Head of caudate nucleus (tissue), 42 donors: ENCODE measurements at places on chromosomes 2 and 18.

GRCh38 chr2:12071318-12071717 is 324.9 kb downstream of the LPIN1 start:
- no peak for DNase-seq

GRCh38 chr2:220455351-220455990 is 828.0 kb downstream of the SLC4A3 start:
- DNase-seq: no peak

DNA sequence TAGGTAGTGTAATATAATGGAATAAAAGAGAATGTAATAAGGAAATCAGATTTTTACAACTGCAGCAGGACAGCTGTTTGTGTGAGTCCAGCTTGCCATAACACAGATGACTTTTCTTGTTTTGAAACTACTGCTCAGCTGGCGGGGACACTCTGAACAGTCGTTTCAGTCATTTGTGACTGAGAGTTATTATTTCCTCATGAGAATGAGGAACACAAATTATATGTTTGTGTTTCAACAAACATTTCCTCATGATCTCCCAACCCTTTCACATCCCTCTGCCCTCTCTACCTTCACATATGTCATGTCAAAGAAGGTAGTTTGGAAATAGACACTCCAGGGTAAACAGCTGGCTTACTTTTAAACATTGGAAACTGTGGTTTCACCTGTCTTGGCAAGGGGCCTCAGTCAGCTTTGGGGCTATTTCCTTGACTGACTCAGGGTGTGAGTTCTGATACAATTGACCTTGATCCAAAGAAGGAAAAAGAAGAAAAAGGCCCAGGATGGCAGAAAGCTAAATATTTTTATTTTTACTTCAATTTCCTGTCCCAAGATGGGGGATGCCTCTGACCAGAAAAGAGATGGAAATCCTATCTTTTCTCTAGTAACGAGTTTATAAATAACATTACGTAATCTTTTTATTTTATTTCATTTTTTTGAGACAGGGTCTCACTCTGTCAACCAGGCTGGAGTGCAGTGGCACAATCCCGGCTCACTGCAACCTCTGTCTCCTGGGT is 593 bp downstream of the SP140L start:
- no peak for DNase-seq

DNA sequence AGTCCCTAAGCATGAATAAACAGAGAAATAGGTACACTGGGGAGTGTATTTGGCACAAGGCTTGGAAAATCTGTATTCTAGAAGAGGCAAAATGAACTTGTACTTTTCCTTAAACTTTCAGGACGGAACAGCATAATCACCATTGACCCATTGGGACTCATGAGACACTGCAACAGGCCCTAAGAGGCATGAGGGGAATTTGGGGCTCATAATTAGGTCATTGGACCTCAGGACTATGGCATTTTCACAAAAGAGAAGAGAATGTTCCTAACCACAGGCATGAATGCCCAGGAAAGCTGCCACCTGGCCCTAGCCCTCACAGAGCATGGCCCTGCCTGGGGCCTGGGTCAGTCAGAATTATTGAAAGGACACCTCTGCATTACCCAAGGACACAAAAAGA is 67.9 kb upstream of the PIK3C3 start:
- no peak for DNase-seq

DNA sequence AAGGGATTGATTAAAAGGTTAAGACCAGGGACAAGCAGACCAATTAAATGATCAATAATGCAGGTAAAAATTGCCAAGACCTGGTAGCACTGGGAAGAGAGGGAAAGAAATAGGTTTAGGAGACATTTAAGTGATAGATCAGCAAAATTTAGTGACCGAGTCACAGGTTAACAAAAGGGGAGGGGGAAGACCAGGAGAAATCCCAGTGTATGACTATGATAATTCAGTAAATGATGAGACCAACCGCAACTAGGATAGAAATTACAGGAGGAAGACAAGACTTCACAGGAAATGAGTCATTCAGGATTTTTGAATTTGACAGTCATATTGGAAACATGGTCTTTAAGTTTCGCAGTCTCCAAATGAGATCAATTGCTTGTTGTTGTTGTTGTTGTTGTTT is 62.9 kb downstream of the COBLL1 start:
- DNase-seq: no peak

DNA sequence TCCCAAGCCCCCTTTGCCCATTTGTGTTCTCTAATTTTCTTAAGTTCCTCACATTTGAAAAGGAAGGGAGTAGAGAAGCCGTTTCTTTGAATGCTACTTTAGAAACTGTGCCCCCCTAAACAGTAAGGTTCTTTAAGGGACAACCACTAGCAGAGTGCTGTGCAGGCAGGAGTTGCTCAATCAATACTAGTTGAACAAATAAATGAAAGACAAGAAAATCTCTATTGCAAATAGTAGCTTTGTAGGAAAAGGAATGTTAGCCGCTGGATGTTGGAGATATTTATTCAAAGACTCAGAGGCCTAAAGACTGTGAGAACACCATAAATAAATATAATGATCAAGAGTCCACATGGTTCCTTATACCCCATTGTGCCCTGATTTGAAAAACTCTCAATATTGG is 119.8 kb upstream of the SMAD7 start:
- DNase-seq: no peak

- DNase-seq: no peak
Observed at GRCh38 chr18:50671376-50671775, 111.5 kb downstream of the MAPK4 start.

DNA sequence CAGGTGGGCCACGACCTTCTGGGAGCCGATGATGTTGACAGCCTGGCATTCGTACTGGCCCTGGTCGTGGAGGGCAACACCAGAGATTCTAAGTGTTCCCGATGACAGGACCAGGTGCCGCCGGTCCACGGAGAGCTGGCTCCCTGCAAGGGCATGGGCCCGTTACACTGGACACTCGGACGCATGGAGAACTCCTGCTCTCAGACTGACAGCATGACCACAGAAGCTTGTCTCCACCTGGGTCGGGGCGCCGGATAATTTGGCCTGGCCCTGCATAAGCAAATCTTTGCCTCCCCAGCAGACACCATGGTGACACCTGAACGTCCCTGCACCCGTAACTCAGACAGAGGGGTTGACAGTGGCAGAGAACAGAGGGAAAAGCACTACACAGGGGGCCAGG is 80.7 kb downstream of the PXDN start:
- DNase-seq: no peak

- no peak for DNase-seq
Observed at GRCh38 chr2:79370976-79371538, 141.8 kb upstream of the CTNNA2 start.

DNA sequence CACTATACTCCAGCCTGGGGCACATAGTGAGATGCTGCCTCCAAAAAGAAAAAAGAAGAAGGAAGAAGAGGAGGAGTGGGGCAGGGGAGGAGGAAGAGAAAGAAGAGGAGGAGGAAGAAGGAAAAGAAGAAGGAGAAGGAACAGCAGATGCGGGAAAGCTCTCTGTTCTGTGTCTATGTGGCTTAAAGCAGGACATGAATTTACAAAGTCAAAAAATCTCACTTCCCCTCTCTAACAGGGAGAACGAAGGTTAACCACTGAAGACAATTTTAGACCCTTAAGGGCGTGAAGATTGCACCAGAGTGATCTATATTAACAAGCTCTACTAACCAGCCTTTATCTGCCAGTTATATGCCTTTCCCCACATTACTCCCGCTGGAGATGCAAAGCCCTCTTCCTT is 258.9 kb downstream of the METTL4 start:
- DNase-seq: no peak

- no peak for DNase-seq
Observed at GRCh38 chr2:162125138-162125537, 26.9 kb downstream of the GCG start.

- DNase-seq: no peak
Observed at GRCh38 chr2:28904802-28905457, 10.5 kb downstream of the WDR43 start.

- DNase-seq: no peak
Observed at GRCh38 chr2:99140056-99140859, 1.2 kb upstream of the C2orf15 start.

DNA sequence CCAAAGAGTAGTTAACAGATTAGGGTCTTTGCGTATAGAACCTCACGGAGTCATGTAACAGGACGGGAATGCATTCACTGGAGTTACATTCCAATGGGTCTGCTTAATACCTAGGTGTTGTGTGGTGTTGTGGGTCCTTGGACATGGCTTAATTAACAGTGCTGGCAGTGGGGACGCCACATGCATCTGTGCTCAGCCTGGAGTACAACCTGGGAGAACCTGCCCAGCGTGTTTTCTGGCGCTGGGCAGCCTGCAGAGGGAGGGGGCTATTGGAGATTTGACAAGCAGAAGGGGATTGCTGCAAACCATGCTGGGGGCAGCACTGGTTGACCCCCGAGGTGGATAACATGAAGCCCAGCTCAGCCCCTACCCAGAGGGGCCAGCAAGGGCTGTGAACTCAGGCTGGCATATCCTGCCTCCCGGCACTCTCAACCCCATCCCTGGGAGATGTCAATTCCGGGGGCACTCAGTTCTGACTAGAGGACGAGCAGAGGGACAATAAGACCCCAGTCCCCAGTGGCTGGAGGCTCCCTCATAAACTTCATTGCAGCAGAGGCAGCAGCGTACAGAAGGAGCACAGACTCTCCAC is 29.3 kb upstream of the COPS8 start:
- no peak for DNase-seq

GRCh38 chr18:62330650-62331049 is 5.5 kb downstream of the TNFRSF11A start:
- no peak for DNase-seq

GRCh38 chr2:235055891-235056516 is 104.2 kb downstream of the SH3BP4 start:
- no peak for DNase-seq

GRCh38 chr18:42574871-42575270 is 540.6 kb downstream of the RIT2 start:
- DNase-seq: no peak

DNA sequence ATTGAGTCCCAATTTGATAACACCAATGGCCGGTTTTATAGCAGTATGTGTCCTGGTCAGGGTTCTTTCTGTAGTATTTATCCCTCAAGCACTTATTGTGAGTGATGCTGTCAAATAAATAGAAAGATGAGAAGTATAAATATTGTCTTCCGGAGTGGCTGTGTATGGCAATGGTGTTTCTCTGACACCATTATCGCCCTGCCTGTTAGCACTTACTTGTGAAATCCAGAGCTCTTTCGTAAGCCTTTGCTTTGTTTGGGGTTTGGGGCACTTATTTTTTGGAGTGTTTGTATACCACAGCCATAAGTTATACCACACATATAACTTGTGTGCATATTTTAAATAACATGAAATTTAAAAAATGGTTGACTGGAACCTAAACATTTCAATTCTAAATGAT is 29.3 kb downstream of the CD8B2 start:
- DNase-seq: no peak

- DNase-seq: no peak
Observed at GRCh38 chr2:17520761-17521160, 2.5 kb upstream of the RAD51AP2 start.

DNA sequence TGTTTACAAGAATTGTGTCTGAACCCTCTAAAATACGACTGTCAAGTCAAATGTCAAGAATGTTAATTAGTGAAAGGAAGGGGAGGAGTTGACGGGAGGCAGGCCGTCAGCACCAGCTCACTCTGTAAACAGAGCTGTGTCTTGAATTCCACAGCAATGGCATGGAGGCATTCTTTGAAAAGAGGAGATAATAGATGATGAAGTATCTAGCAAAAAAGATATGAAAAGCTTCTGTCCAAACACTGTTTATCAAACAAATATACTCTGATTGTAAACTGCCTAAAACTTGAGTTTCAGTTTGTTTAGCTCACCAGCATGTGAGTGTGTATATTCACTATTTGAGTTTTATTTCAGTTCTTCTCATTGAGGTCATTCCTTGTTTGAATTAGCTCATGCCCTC is 94.7 kb upstream of the CDC42EP3 start:
- DNase-seq: no peak

DNA sequence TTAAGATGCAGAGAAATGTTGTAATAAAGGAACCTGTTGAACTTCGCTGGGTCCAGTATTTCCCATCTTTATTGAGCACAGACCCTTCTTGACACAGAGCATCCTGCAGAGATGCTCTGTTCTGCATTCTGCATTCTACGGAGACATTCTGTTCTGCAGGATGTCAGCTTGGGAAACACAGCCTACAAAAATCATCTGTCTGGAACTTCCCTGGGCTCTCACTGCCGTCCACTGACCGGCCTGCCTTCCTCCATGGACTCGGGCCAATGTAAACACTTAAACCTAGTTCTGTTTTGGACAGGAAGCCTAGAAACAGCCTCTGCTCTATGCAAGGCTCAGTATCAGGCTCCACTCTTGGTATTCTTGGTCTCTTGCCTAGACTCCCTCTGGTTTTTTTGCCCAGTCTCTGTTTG is 90.0 kb upstream of the PPP1CB start:
- DNase-seq: no peak

- DNase-seq: no peak
Observed at GRCh38 chr2:188596054-188596453, 304.4 kb downstream of the GULP1 start.

DNA sequence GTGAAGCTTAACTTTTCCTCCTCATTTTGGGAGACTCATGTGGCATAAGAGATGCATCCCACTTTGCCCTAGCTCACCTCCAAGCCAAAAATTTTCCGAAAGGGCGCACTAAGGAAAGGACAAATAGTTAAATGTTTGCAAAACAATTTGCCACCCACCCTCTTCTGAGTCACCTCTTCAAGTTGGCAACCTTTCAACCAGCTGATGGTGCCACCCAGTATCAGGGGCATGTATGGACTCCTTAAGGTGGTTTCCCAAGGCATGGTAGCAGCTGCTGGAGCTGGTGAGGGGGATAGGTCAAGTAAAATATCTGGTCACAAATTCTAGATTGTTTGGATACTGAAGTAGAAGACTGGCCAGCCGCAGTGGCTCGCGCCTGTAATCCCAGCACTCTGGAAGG is 17.2 kb upstream of the ITGAV start:
- no peak for DNase-seq

DNA sequence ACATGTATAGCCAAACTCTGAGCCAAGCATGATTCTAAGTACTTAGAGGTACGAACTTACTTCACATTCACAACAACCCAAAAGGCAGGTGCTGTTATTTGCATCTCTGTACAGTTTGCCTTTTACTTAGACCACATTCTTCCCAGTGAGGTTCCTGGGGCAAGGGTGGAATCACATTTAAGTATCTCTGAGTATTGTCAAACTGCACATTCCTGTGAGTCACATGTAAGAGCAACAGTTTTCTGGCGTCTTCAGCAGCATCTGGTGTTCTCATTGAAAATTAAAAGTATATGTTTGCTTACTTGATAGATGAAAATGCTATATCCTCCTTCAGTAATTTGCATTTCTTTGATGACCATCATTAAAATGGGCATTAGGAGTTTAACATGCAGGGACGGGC is 119.1 kb downstream of the UXS1 start:
- DNase-seq: no peak

DNA sequence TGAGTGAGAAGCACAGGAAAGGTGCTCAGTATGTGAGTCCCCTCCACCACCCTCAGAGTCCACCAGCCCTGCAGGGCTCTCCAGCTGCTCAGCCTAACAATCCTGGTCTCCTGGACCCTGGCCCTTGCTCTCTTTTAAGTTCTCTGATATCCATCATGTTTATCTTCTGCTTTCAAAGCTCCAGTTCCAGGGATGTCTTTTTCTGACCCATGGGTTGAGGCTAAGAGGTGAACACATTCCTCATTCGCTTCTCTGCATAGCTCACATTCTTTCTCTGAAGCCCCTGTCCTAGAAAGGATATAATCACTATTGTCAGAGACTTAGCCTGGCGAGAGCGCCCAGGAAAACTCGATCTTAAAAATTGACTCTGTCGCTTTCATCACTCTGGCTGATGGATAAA is 86.4 kb downstream of the ARL4C start:
- no peak for DNase-seq
